ENCODE measurements at places on chromosomes 16 and 17.

- no peak for DNase-seq
Measured at GRCh38 chr17:68850749-68851510, 104.3 kb downstream of the ABCA8 start.

GRCh38 chr16:65658787-65659220 lies 536.9 kb upstream of the CDH11 start:
- DNase-seq: no peak

DNA sequence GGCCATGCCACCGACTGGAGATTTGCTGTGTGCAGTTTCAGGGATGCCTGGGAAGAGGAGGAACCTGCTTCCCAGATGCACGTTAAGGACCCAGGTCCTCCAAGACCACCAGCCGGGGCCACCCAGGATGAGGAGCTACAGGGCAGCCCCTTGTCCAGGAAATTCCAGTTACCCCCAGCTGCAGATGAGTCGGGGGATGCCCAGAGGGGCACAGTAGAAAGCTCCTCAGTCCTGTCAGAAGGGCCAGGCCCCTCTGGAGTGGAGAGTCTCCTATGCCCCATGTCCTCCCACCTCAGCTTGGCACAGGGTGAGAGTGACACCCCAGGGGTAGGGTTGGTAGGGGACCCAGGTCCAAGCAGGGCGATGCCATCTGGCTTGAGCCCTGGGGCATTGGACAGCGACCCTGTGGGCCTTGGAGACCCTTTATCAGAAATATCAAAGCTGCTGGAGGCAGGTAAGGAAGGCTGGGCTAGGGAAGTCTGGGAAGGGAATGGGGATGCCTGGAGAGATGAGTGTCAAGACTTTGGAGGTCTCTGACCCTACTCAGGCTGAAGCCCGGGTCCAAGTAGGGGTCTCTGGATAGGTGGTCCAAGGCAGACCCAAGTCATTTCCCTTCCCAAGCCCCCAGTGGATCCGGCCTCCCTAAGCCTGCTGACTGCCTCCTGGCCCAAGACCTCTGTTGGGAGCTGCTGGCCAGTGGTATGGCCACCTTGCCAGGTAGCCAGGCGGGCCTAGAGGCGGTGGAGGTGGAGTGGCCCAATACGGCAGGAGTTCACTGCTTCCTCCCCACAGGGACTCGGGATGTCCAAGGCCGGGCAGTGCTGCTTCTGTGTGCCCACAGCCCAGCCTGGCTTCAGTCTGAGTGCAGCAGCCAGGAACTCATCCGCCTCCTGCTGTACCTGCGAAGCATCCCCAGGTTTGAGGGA lies 1.0 kb downstream of the PLEKHG4 start:
- no peak for DNase-seq

DNA sequence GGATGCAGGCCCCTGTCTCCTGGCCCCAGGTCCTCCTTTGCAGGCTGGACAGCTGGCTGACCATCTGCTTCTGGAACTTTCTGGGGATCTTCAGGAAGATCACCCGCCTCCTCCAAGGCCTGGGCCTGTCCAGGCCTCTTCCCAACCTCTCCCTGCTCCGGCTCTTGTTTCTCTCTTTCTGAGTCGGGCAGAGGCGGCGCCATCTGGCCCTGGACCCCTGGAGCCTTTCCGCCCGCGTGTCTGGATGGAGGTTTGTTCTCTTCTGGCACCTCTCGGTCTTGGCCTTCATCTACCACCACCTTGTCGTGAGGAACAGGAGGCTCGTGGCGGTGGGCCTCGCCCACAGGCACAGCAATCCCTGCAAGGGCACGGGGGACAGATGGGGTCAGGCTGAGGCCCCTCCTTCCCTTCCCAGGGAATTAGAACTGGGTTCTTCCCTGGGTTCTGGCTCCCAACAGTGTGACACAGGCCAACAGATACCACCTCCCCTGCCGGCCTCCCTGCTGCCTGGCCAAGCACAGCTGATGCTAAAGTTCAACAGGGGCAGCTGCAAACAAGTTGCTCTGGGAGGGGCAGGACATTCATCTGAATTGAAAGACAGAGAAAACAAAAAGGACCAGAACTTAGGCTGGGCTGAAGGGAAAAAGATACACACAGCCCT lies 13.3 kb downstream of the NDUFAF8 start:
- DNase-seq: no peak

GRCh38 chr16:2250652-2251295 lies 613 bp downstream of the ECI1 start:
- DNase-seq: no peak

DNA sequence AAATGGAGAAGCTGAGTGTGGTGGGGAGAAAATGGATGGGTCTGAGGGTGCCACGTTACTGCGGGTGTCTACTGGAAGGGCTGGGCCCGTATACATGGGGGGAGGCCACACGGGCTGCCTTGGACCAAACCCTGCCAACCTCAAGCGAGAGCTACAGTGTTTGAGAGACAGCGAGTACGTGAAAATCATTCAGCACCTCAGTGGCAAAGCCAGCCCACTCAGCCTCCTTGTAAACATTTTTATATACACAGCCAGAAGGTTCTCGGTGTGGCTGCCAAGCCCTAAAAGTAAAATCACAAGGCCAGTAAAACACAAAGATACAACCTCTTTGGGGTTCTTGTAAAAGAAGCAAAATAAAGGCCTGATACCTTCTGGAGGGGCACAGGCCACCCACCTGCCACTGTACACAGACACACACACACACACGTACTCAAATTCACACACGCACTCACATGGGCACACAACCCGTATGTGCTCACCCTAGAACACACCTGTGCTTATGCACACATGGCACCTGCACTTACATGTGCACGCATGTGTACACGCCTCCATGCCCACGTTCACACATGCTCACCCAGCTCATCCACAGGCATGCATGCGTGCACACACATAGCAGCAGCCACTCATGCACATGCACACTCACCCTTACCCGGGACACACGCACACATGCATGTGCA lies 102.8 kb downstream of the GSG1L start:
- DNase-seq: no peak

GRCh38 chr17:79942591-79943346 lies 92.9 kb downstream of the TBC1D16 start:
- DNase-seq: no peak

GRCh38 chr17:34725725-34726124 lies 146.3 kb downstream of the TMEM132E start:
- DNase-seq: no peak

- DNase-seq: no peak
Measured at GRCh38 chr17:60947543-60947942, 269.9 kb downstream of the BCAS3 start.

DNA sequence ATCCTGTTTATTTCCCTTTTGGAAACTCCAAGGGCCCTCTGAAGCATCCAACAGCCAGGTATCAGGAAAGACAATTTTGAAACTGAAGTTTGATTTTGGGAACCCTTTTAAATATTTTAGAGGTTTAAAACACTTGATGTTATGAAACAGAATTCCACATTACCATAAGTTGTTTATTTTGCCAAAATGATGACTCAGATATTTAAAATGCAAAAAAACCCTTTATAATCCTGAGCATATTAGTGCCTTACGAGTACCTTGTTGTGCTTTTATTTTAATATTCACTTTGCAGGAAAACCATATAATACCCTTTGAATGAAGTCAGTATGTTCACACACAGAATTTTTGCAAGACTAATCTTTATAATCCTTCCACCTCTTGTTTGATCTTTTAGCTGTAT lies 765.1 kb upstream of the CA10 start:
- DNase-seq: no peak

Measured in stimulated activated CD8-positive, alpha-beta memory T cell treated with anti-CD3 and anti-CD28 coated beads, Interleukin-4, amount 100 ng/mL, for 4 hours (primary cell).